ENCODE measurements at places on chromosomes 7 and 10. TPM values are rescaled to one million over a fixed set of nuclear protein-coding genes. Genes with fewer than 3 reads are reported as not detected.

Gene GSTO2
- total RNA-seq: 22.0 TPM

Gene NPC1L1
- 1.5 TPM for total RNA-seq

Gene SPOCK2
- total RNA-seq: 48.8 TPM

Gene MSANTD7
- 13.4 TPM for total RNA-seq

- no peak for DNase-seq
Measured at GRCh38 chr7:379456-380138, 89.6 kb downstream of the FOXL3 start.

GRCh38 chr10:51524041-51524440 lies 175.4 kb downstream of the CSTF2T start:
- no peak for DNase-seq

- DNase-seq: peak; percentile 81
Measured at GRCh38 chr10:35783305-35783838, 141.3 kb upstream of the FZD8 start.

DNA sequence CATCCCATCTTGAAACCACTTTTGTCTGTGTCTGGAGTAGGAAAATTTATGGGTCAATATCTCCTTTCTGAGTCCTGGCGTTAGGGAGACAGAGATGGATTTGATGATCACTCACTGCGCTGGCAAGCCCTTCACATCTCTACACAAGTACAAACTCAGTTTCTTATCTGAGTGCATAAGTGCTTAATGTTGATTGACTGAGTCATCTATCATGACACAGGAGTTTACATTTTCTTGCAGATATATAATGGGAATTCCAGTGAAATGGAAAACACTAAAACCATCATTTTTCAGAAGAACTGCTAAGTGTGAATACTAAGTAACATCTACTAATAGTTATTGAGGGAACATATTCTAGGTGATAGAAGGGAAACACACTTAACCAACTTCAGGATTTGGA lies 763.9 kb upstream of the COBL start:
- no peak for DNase-seq

DNA sequence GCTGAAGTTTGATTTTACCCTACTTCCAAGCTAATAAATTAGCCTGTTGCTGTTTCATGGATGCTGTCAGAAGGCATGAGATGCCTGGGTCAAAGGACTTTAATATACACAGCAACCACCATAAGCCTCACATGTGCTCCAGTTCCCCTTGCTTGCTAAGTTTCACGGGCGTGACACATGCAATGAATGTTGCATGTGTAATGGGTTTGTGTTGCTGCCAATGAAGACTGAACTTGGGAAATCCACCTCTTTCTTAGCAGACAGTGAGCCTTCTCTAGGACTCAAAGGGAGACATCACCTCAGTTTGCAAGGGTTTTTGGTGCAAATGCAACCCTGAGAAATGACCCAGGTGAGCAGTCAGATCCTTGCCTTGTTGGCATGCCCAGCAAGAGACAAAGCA lies 505.5 kb upstream of the PODXL start:
- DNase-seq: no peak

DNA sequence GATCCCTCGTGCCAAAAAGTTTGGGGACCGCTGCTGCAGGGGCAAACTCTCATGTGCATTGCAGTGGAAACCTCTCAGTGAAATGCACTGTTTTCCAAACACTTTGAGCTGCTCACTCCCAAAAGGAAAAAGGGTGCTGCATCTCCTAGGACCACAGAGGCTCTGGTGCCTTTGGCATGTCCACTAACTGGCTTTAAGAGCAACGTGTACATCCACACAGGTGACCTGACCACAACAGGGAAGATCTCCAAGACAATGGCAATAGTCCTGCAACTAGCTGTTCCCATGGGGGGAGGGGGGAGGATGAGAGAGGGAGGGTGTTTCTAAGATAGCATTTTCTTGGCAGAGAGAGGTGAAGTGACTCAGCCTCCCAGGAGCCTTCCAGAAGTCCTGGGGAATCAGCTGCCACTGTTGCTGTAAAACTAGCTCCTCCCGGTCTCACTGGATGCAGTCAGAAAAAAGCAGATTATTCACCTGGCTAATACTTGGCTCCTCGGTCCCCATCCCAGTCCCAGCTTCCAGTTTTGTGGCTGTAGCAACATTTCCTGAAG lies 181.7 kb downstream of the HECW1 start:
- DNase-seq: peak; percentile 45

Data from kidney epithelial cell (primary cell).